ENCODE measurements at places on chromosomes 16 and 17. TPM values are rescaled to one million over a fixed set of nuclear protein-coding genes. Genes with fewer than 3 reads are reported as not detected.
A peak's percentile ranks its signal among the peaks of the same experiment; 100 is the strongest.

- no peak for DNase-seq
- no peak overlapping the region for H3K27ac ChIP-seq
- no peaks in the 10 kb centered on the region for H3K4me1 ChIP-seq
Measured at GRCh38 chr17:41377546-41377945, 4.6 kb downstream of the KRT34 start.

- DNase-seq = no peak
- H3K27ac ChIP-seq = no peak overlapping the region
- no peaks in the 10 kb centered on the region for H3K27me3 ChIP-seq
- H3K36me3 ChIP-seq = no peaks in the 10 kb centered on the region
- no peaks in the 10 kb centered on the region for H3K4me1 ChIP-seq
Measured at GRCh38 chr17:69175625-69176456, 34.1 kb upstream of the ABCA6 start.

DNA sequence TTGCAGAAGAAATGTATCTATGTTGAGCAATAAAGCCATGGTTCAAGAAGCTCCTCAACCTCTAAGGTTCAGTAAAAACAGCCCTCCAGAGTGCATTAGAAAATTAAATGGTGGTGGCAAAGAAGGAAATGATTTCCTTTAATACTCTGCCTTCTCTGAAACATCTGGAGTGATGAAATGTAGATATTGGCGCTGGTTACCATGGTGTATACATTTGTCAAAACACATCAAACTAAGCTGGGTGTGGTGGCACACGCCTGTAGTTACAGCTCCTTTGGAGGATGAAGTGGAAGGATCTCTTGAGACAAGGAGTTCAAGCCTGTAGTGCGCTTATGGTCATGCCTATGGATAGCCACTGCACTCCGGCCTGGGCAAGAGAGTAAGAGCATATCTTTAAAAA lies 6.0 kb downstream of the CAPNS2 start:
- H3K36me3 ChIP-seq = no peaks in the 10 kb centered on the region
- H3K4me3 ChIP-seq = no peak overlapping the region
- DNase-seq = no peak

- no peaks in the 10 kb centered on the region for H3K36me3 ChIP-seq
- no peak for DNase-seq
- H3K4me3 ChIP-seq = no peak overlapping the region
- no peaks in the 10 kb centered on the region for H3K27me3 ChIP-seq
- no peak overlapping the region for H3K27ac ChIP-seq
- peaks cover 77% of the 10 kb centered on the region for H3K4me1 ChIP-seq
Measured at GRCh38 chr17:78381601-78382232, 3.3 kb downstream of the PGS1 start.

DNA sequence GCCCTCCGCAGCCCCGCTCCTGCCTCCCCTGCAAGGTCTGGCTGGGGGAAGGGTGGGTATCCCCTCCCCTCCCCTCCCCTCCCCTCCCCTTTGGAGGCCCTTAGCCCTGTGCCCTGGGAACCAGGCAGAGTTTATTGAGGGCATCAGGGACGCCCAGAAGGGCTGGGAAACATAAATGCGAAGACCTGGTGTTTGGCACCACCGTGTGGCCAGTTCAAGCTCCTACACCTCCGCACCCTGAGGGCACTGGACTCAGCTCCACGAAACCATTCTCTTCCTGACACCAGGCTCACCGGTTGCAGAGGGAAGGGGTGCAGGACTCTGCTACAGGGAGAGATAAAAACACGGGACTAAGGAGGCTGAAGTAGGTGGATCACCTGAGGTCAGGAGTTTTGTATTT lies 1.0 kb upstream of the AIPL1 start:
- no peak overlapping the region for H3K4me3 ChIP-seq
- H3K36me3 ChIP-seq = 0 out of 2 replicates have a peak, but pooled peaks cover 3% of the 10 kb centered on the region
- H3K4me1 ChIP-seq = peaks cover 6% of the 10 kb centered on the region
- DNase-seq = peak; percentile 83
- no peak overlapping the region for H3K27ac ChIP-seq

- peaks cover 9% of the 10 kb centered on the region for H3K4me1 ChIP-seq
- no peak overlapping the region for H3K27ac ChIP-seq
- H3K4me3 ChIP-seq = no peak overlapping the region
Measured at GRCh38 chr17:81223762-81224130, 981 bp upstream of the CEP131 start.

DNA sequence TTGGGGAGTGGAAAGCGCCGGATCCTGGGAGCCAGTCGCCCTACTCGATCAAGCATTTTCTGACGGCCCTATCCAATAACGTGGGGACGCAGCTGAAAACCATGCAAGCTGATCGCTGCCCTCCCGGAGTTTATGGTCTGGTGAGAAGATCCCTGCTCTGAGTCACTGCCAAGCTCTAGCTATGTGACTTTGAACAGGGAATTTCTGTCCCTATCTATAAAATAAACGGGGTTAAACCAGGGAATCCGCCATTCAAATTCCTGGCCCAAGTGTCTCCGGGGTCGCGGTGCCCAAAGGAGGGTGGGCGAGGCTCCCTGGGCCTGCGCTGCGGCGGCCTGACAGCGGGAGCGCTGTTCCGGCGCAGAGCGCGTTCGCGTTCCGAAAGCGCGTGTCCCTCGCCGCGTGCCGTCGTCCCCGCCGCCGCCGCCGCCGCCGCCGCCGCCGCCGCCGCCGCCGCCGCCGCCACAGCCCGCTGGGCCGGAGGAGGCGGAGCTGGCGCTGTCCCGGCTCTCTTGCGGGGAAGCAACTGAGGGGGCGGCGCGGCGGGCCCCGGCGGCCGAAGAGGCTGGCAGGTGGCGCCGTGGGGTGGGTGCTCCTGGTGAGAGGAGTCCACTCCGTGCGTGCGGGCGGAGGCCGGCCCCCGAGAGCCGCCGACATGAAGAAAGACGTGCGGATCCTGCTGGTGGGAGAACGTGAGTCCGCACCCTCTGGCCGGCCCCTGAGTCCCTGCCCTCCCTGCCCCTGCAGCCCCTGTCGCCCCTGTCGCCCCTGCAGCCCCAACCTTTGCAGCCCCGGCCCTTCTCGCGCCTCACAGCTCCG lies at the start of gene RHOT1:
TSS of gene RHOT1 (plus strand) at position 465 of the 819 bp plus-strand sequence. CDS start at position 656, 191 bp downstream.
- H3K27me3 ChIP-seq = no peaks in the 10 kb centered on the region
- peak; percentile 93 for DNase-seq
- peak within 1 kb of the TSS; percentile 100 for H3K4me3 ChIP-seq
- H3K4me1 ChIP-seq = peaks cover 16% of the 10 kb centered on the region
- H3K27ac ChIP-seq = peak within 1 kb of the TSS; percentile 76
- peaks cover 4% of the 10 kb centered on the region for H3K36me3 ChIP-seq

DNA sequence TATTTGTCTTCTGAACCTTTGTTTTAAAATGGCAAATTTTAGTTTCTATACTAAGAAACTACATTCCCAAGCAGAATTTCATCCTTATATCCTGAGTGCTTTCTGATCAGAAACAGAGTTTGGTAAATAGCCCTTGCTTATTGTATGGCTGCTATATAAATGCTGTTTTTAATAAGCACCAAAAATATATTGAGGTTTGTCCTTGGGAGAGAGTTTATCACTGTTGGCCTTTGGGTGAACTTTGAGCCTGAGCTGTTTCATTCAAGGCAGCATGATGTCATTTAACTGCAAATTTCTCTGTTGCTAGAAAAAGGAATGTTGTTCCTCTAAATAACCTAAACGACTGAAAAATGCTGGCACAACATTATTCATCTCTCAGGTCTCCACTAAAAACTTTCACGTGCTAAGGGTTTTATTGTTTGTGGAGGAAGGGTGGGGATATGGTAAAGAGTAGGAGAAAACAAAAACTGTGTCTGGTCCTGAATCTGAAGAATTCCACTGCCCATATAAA lies 334.3 kb upstream of the TBX2 start:
- DNase-seq = no peak
- no peak overlapping the region for H3K4me3 ChIP-seq
- H3K36me3 ChIP-seq = no peaks in the 10 kb centered on the region
- no peaks in the 10 kb centered on the region for H3K27me3 ChIP-seq
- H3K27ac ChIP-seq = no peak overlapping the region

DNA sequence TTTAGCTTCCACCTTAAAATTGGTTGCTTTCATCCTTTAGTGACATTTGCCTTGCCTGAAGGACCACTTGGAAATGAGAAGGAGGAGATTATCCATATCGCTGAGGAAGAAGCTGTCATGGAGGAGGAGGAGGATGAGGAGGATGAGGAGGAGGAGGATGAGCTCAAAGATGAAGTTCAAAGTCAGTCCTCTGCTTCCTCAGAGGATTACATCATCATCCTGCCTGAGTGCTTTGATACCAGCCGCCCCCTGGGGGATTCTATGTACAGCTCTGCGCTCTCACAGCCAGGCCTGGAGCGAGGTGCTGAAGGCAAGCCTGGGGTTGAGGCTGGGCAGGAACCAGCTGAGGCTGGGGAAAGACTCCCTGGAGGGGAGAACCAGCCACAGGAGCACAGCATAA lies 11.5 kb upstream of the TMEM106A start:
- DNase-seq = no peak
- peaks cover 41% of the 10 kb centered on the region for H3K36me3 ChIP-seq
- no peaks in the 10 kb centered on the region for H3K27me3 ChIP-seq
- H3K27ac ChIP-seq = no peak overlapping the region
- no peak overlapping the region for H3K4me3 ChIP-seq
- H3K4me1 ChIP-seq = peaks cover 11% of the 10 kb centered on the region

- H3K36me3 ChIP-seq = no peaks in the 10 kb centered on the region
- no peak overlapping the region for H3K4me3 ChIP-seq
- H3K27me3 ChIP-seq = no peaks in the 10 kb centered on the region
- H3K4me1 ChIP-seq = no peaks in the 10 kb centered on the region
- no peak for DNase-seq
Measured at GRCh38 chr16:63744077-63744874, 1377.6 kb downstream of the CDH11 start.

- DNase-seq = peak; percentile 31
- H3K4me3 ChIP-seq = no peak overlapping the region
- peaks cover 6% of the 10 kb centered on the region for H3K4me1 ChIP-seq
- no peaks in the 10 kb centered on the region for H3K36me3 ChIP-seq
- no peaks in the 10 kb centered on the region for H3K27me3 ChIP-seq
Measured at GRCh38 chr16:50244504-50245416, 21.6 kb upstream of the ADCY7 start.

DNA sequence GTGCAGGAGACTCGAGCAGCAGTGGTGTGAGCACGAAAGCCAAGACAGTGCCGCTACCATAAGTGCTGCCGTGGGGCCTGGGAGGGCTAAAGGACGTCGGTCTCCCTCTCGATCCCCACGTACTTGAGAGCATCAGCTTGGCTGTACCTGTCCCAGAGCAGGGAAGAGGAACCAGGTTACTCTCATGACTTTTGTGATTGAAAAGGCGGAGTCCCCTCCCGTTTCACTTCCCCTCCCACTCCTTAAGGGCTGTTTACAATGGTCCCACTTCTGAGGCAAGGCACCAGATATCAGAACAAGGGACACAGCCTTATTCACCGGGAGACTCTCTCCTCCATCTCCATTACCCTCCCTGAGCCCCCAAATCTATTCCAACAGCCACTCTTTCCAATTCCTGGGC lies 20.1 kb downstream of the CNTNAP1 start:
- H3K4me3 ChIP-seq = no peak overlapping the region
- H3K27ac ChIP-seq = no peak overlapping the region
- no peak for DNase-seq
- H3K27me3 ChIP-seq = no peaks in the 10 kb centered on the region
- H3K4me1 ChIP-seq = no peaks in the 10 kb centered on the region

- 0 out of 2 replicates have a peak, but pooled peaks cover 4% of the 10 kb centered on the region for H3K27me3 ChIP-seq
- no peak overlapping the region for H3K27ac ChIP-seq
Measured at GRCh38 chr16:66175636-66176035, 190.9 kb upstream of the CDH5 start.

- H3K4me3 ChIP-seq = no peak overlapping the region
- peaks cover 12% of the 10 kb centered on the region for H3K36me3 ChIP-seq
- H3K4me1 ChIP-seq = peaks cover 19% of the 10 kb centered on the region
- no peak for DNase-seq
Measured at GRCh38 chr17:41768682-41769288, 17.7 kb downstream of the JUP start.

GRCh38 chr16:72066747-72067146 lies 3.7 kb downstream of the HPR start:
- no peaks in the 10 kb centered on the region for H3K36me3 ChIP-seq
- H3K27ac ChIP-seq = no peak overlapping the region
- no peaks in the 10 kb centered on the region for H3K27me3 ChIP-seq
- peaks cover 7% of the 10 kb centered on the region for H3K4me1 ChIP-seq
- no peak overlapping the region for H3K4me3 ChIP-seq

DNA sequence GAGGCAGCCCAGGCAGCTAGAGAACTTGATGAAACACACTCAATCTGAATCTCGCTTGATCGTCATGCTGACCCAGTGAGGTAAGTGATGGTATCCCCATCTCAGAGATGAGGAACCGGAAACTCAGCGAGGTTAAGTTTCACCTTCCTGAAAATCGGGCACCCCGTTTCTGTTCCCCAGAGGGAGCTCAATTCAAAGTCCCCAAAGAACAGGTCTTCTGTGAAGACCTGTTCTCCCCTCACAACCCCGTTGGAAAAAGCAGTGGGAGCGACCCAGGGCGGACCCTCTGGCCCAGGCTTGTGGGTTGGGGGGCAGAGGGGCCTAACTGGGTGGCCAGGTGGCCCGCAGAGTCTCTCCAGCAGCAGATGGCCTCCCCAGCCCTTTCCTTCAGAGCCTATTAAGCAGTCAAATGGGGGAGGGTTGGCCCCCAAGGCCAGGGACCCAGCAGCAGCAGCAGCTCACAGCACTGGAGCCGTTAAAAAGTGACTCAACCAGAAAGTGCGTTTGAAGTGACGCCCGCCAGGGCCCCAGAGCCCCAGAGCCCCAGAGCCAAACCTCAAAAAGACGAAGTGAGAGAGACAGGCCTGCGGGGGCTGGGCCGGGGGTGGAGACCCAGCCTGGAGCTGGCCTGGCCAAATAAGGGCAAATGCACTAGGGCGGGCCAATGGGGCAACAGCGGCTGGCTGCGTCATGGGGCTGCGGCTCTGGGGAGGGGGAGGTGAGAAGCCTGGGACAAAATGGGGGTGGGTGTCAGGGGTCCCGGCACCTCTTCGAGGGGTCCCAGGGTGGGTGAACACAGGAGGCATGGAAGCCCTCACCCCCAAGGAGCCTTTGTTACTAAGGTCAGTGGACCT lies 9.2 kb upstream of the TSPOAP1 start:
- peak; percentile 99 for DNase-seq
- H3K36me3 ChIP-seq = no peaks in the 10 kb centered on the region
- peak overlapping the region; percentile 100 for H3K27ac ChIP-seq

GRCh38 chr16:51756447-51757123 lies 605.5 kb upstream of the SALL1 start:
- H3K36me3 ChIP-seq = no peaks in the 10 kb centered on the region
- DNase-seq = no peak
- H3K4me3 ChIP-seq = no peak overlapping the region
- no peaks in the 10 kb centered on the region for H3K27me3 ChIP-seq
- H3K27ac ChIP-seq = no peak overlapping the region

DNA sequence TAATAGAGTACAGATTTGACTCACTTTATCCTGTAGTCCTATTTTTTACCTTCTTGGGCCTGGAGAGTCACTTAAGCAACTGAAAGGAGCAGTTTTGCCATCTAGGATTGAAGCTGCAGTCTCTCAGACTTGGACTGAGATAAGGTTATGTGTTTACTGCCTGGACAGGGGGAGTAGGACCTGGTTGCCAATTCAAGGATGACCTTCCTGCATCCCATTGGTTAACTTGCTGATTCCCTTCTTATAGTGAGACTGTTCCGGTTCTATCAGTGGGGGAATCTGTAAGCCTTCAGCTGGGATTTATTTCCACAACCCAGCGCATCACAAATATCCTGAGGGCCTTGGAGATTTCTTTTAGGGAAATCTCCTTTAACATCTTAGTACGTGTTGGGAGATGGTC lies 2.9 kb downstream of the UBN1 start:
- H3K4me1 ChIP-seq = peaks cover 33% of the 10 kb centered on the region
- H3K27ac ChIP-seq = 0 out of 2 replicates have a peak overlapping the region, but pooled peaks have one; percentile 8
- H3K36me3 ChIP-seq = peaks cover 10% of the 10 kb centered on the region
- peak overlapping the region; percentile 82 for H3K4me3 ChIP-seq

The NLGN2 gene
- not detected for total RNA-seq

The TBC1D3H gene
- total RNA-seq = not detected

The ITGAX gene
- total RNA-seq = 0.52 TPM

The HS3ST2 gene
- not detected for total RNA-seq

The EXOC3L1 gene
- not detected for total RNA-seq

The SLC26A11 gene
- 7.4 TPM for total RNA-seq

The ZNF286A gene
- total RNA-seq = 51.3 TPM

The SCIMP gene
- 0.67 TPM for total RNA-seq

The SPIRE2 gene
- total RNA-seq = 1.0 TPM

The RMI2 gene
- total RNA-seq = 45.2 TPM
